GM13977 (cell line): ENCODE measurements at places on chromosomes 13 and 19.

DNA sequence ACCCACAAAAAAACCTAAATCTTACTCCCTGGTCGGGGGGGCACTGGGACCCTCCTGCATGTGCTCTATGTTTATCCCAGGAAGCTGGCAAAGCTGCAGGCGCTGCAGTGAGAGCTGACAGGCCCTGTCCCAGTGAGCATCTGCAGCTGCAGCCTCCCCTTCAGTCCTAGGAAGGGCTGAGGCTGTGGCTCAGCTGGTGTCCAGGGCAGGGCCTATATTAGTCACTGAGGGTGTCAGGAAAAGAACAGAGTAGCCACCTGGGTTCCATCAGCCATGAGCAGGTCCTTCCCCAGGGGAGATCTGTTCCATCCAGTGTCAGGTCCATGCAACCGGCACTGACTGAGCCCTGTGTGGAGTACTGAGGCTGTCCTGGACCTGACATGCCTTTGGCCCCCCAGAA lies 120.5 kb downstream of the TNFRSF19 start:
- no peak for DNase-seq

GRCh38 chr19:30667746-30668145 lies 295.6 kb downstream of the ZNF536 start:
- no peak for DNase-seq

- no peak for DNase-seq
These were observed 11.3 kb downstream of the NMRK2 start for GRCh38 chr19:3944018-3944721.

- DNase-seq: peak; percentile 78
These were observed 18.5 kb downstream of the SLC27A1 start for GRCh38 chr19:17488593-17489391.

DNA sequence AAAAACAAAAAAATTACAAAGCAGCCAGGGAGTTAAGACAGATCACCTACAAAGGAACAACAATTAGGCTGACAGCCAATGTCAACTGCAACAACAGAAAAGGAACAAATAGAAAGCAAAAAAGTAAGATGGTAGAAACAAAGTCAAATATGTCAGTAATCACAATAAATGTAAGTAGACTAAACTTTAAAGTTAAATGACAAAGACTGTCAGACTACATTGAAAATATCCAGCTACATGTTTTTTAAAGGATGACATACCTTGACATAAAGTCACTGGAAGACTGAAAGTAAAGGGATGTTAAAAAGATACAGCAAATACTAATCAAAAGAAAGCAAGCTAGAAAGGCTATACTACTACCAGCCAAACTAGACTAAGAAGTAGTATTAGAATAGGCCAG lies 14.9 kb downstream of the TMEM161A start:
- no peak for DNase-seq

GRCh38 chr19:11942843-11943108 lies 17.9 kb downstream of the ZNF700 start:
- no peak for DNase-seq

GRCh38 chr13:39406688-39407087 lies 196.3 kb downstream of the LHFPL6 start:
- DNase-seq: peak; percentile 40

GRCh38 chr19:50654882-50655281 lies 5.6 kb downstream of the C19orf81 start:
- DNase-seq: no peak

- no peak for DNase-seq
These were observed 47.8 kb upstream of the C1QTNF9 start for GRCh38 chr13:24261566-24261965.

GRCh38 chr19:14097532-14098151 lies 7.1 kb upstream of the SAMD1 start:
- no peak for DNase-seq

DNA sequence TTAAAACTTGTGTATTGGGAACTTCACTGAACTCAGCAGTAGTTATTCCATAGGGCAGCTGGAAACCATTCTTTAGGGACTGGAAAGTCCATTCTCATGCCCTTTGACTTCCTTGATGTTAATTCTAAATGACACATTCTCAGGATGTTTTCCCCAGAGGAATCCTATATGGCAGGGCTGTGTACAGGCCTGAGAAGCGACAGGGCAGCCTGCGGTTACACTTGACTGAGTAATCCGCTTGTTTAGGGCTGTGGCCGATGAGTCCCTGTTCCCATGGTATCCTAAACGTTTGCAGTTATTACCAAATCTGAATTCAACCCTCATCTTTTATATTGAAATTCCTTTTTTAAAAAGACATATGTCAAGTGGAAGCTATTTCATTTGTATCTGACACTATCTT lies 83.5 kb downstream of the COL4A2 start:
- DNase-seq: no peak

DNA sequence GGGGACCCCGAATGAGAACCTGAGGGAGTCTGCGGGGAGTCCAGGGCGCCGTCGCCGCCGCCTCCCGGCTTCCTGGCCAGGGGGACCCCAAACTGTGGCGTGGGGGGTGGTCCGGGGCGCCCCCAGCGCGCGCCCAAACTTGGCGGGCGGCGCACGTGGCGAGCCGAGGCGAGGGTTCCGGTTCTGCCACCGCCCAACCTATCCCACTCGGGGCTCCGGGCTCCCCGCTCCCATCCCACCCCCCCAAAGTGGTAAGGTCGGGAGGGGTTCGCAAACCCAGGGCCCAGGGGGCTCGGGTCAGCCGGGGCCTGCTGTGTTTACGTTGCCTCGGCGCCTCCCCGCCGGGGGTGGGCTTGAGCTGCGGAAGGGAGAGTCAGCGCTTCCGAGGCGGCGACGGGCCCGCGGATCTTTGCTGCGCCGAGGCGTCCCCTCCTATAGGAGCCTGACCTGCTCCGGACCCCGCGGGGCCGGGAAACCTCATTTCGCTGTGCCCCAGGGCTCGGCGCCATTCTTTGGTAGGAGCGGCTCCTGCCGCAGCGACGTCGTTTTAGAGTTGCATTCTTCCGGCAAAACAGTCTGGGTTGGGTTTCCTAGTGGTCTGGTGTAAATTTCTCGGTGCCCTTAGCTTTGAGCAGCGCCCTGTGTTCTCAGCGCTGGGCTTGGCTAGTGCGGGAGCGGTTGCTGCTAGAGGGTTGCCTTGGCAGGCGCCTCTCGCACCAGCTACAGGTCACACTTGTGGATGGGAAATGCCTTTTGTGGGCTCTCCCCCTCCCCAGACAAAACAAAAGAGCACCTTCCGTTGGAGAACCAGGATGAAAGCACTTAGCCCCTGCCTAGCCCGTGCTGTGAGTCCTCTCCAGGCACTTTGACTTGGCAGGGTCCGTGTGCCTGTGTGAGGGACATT lies 1.2 kb downstream of the DAZAP1 start:
- DNase-seq: peak; percentile 72

- DNase-seq: no peak
These were observed 12.5 kb downstream of the NCAN start for GRCh38 chr19:19224150-19224851.

DNA sequence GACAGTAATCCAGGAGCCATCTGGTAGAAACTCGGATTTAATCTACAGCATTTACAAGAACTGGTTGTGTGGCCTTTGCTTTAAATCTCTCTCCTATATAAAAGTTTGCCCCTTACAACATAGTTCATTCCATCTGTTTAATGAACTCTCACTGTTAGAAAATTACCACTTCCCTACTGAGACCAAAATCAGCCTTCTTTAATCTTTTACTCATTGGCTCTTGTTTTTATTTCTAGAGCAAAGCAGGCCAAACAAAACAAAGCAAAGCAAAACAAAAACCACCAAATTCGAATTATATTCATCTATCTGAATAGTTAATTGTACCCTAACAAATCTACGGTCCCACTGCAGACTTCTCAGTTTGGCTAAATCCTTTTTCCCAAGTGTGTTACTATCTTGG lies 127.0 kb downstream of the UGGT2 start:
- DNase-seq: no peak

DNA sequence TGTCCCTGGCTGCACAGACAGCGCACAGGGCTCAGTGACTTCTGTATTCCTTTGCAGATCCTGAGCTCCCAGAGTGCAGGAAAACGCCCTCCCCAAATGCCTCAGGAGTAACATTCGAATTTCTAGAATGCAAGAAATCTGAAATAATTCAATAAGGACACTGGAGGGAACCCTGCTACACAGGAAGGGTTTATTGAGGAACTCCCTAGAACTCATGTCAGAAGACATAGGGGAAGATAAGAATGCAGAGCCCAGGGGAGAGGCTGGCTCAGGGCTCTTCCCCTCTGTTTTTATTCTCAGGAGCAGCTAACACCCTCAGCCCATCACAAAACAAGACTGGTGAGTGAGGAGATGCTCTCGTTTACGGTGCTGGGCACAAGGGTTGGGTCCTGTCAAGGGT lies 6.8 kb downstream of the LILRA1 start:
- no peak for DNase-seq

DNA sequence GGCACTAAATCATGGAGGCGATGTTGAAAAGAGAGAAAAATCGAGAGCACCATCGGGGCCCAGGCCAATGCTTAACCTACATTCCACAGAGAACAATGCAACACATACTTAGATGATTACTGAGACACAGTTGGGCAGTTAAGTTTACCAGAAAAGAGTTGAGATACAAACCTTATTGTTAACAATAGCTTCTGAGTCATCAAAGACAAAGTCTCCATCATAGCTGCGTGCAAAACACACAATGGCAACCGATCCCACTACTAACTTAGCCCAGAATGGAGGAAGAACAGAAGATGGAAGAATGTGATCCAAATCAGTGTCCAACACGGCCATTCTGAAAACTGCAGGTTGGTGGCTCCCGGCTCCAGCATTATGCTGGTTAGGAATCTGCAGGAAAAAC lies 6.2 kb downstream of the TMTC4 start:
- no peak for DNase-seq

- no peak for DNase-seq
These were observed 1612.3 kb upstream of the PRR20A start for GRCh38 chr13:55528434-55528833.

DNA sequence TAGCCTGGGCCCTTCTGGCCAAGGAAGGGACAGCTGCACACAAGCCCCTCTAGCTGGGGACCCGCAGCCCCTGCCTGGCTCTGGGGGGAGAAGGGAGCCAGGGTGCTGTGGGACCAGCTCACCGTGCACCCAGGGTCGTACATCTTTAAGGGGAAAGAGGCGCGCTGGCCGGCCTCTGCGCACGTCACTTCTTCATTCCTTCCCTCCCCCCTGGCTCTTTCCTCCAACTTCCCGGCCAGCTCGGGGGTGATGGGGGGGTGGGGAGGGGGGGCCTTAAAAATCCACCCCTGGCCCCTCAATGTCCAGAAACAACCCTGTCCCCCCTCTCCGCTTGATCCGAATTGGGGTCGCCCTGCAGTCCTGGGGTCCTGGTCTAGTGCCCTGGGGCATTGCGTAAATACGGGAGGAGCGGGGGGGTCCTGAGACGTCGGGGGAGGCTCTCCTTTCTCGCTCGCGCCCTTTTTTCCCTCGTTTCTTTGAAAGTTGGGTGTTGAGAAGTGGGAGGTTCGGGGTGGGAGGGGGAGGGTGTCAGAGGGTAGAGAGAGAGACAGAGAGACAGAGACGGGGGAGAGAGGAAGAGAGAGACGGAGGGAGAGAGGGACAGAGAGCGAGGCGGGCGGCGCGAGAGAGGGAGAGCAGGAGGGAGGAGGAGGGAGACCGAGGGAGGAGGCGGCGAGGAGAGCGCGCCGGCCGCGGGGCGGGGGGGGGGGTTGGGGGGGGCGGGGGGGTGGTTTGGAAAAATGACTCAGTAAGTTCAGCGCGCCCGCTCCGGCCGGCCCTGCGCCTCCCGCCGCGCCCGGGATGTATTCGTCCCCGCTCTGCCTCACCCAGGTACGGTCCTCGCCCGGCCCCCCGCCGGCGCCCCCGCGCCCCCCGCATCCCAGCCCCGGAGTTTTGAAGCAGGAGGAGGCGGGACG lies at the start of gene NFIC:
TSS of gene NFIC (plus strand) at position 748 of the 917 bp plus-strand sequence. CDS start at position 802, 54 bp downstream.
- peak; percentile 84 for DNase-seq

DNA sequence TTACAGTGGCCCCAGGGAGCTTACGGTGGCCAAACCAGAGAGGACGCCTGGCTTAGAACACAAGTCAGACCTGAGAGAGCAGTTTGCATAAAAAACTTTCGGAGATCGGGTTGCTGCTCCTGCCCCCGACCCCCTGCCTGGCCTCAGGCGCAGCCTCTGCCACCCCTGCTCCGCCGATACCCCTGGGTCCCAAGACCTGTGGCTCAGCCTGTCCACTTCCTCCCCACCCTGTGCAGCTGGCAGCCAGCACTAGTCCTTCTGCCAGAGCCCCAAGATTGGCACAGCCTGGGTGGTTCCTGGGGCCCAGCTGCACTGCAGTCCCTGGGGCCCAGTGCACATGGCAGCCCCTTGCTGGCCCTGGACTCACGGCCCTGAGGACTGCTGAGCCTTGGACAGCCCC lies 56.2 kb upstream of the SOX1 start:
- DNase-seq: no peak

DNA sequence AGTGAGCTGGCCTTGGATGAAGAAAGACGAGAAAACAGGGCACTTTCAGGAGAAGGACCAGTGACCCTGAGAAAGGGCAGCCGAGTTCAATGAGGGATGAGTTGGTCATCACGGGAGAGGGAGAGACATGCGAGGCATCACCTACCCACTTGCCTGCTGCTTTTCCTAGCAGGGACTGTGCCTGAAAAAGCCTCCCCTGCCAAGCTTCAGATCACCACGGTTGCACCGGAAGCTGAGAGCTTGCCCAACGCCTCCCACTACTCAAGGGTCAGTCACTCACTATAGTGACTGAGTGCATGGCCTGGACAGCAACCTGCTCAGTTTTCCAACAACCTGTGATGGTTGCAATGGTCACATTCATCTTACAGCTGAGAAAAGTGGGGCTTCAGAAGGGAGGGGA lies 12.6 kb upstream of the EPHX3 start:
- no peak for DNase-seq

- no peak for DNase-seq
These were observed 47.4 kb downstream of the MTUS2 start for GRCh38 chr13:28867564-28867963.

DNA sequence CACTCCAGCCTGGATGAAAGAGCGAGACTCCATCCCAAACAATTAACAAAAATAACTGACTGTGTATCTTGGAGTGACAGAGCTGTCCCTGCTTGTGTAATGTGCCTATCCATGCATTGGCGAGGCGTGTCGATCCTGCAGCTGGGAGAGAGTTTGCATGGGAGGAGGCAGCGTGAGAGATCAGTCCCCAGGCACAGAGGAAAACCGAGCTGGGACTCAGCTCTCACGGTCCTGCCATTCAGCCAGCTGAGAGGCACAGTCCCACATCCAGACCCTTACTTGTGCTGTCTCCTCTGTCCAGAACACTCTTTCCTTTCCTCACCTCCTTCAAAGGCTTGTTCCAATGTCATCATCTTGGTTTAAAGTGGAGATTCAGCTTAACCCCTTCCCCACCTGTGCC lies 11.9 kb upstream of the SULT2B1 start:
- no peak for DNase-seq

DNA sequence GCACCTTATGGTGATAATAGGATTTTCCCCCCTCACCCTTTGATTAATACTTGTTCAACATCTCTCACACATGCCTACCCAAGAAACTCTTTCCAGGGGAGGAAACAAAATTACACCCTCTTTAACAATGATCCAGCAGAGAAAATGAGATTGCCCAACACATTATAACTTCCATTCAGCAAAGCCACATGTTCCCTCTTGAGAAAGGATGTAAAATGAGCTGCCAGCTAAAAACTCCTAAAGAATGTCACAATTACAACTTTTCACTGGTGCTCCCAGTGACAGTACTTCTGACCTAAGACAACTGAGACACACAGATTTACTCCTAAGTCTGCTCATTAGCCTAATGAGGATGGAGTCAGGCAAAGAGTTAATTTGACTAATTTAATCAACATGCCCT lies 621.4 kb downstream of the DIAPH3 start:
- no peak for DNase-seq

- DNase-seq: no peak
These were observed 31.4 kb downstream of the UPF1 start for GRCh38 chr19:18862976-18863842.

- no peak for DNase-seq
These were observed 53.6 kb downstream of the ZAR1L start for GRCh38 chr13:32261567-32261966.

- no peak for DNase-seq
These were observed 114.2 kb upstream of the MIR17HG start for GRCh38 chr13:91233291-91233690.
